Amniotic stem cell (primary cell): ENCODE measurements at places on chromosomes 5 and 9.

- DNase-seq: no peak
Measured at GRCh38 chr9:35311891-35312639, 150.3 kb downstream of the UNC13B start.

GRCh38 chr5:76942581-76942980 lies 10.3 kb upstream of the CRHBP start:
- DNase-seq: no peak

DNA sequence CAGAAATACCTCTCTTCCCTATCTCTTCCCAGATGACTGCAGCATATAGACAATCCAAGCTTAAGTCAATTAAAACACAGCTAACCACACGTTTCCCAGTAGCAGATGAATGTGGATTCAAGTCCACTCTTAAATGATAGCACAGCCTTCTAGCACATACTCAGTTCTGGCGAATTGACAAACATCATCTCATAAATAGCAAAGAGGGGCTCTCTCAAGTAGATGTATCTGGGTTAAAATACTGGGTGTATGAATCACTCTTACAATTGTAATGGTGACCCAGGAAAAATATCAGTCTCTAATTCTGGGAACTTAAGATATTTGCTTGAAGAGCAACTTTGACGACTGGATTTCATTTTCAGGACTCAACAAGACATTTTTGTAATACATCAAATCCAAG lies 67.0 kb upstream of the HAPLN1 start:
- no peak for DNase-seq

GRCh38 chr9:8628791-8629190 lies 829.2 kb upstream of the DMAC1 start:
- no peak for DNase-seq

GRCh38 chr5:161548487-161549094 lies 2.1 kb upstream of the GABRB2 start:
- DNase-seq: no peak

GRCh38 chr5:104223885-104224773 lies 661.5 kb upstream of the NUDT12 start:
- DNase-seq: no peak

DNA sequence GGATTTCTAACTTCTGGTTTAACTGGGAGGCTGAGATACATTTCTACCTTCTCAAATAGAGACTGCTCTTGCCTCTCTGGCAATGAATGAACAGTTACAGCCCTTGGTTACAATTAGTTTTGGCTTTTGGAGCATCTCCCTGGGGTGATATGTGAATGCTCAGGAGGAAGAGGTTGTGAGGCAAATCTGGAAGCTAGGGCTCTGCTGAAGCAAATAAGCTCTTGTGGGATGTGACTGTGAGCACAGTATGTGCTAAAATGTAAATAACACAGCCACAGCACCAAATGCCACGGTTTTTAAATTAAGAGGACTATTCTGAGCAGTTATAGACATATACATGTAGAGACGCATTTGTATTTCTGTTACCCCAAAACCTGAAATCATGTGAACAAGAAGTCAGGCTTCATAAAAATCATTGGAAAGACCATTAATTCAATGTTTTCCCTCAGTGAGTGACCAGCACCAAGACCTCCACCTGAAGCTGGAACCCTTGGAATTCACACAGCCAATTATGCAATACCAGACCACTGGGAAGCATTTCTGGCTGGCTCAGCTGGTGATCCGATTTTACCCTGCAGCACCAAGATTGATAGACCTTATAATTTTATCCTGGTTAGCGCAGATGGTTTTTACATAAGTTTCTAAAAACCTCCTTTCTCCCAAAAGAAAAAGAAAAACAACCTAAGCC lies 3.0 kb upstream of the SLC44A1 start:
- DNase-seq: no peak
